Metanephros (tissue), 2 donors: ENCODE measurements at places on chromosomes 7 and 10. TPM values are rescaled to one million over a fixed set of nuclear protein-coding genes. Genes with fewer than 3 reads are reported as not detected.

The SPDYE5 gene
- total RNA-seq: not detected

The SLC39A12 gene
- total RNA-seq: not detected

The IGFBP1 gene
- 0.82 TPM for total RNA-seq

The C7orf33 gene
- not detected for total RNA-seq

The MET gene
- 42.0 TPM for total RNA-seq

The TMEM229A gene
- 0.06 TPM for total RNA-seq

The DHTKD1 gene
- total RNA-seq: 34.7 TPM

The RBP3 gene
- not detected for total RNA-seq

The FANK1 gene
- 4.9 TPM for total RNA-seq

The HYAL4 gene
- total RNA-seq: 0.18 TPM

The GRID1 gene
- 2.7 TPM for total RNA-seq

The PLOD3 gene
- total RNA-seq: 42.0 TPM

The UCMA gene
- total RNA-seq: not detected

The ASB13 gene
- total RNA-seq: 12.8 TPM

The TWIST1 gene
- total RNA-seq: 11.3 TPM

The SPDYE6 gene
- not detected for total RNA-seq

The HKDC1 gene
- 9.2 TPM for total RNA-seq

The LRMDA gene
- total RNA-seq: 22.6 TPM

The SLC26A5 gene
- not detected for total RNA-seq

The RSPH10B2 gene
- 0.53 TPM for total RNA-seq

The GNGT1 gene
- not detected for total RNA-seq

The ATXN7L1 gene
- total RNA-seq: 14.7 TPM

The PRTFDC1 gene
- 18.7 TPM for total RNA-seq

The DENND2A gene
- total RNA-seq: 32.6 TPM

The GRM8 gene
- total RNA-seq: 8.1 TPM

The THNSL1 gene
- 9.4 TPM for total RNA-seq

The JAKMIP3 gene
- total RNA-seq: 0.35 TPM

The ITGA8 gene
- 64.9 TPM for total RNA-seq

The VIM gene
- 1,461 TPM for total RNA-seq

The CAMK2B gene
- total RNA-seq: 6.1 TPM

The ASB10 gene
- total RNA-seq: 3.4 TPM

The GTF2IRD1 gene
- 39.9 TPM for total RNA-seq

The ZNF248 gene
- 22.9 TPM for total RNA-seq
